Psoas muscle (tissue), 8 donors: ENCODE measurements at places on chromosomes 6 and 20. TPM values are rescaled to one million over a fixed set of nuclear protein-coding genes. Genes with fewer than 3 reads are reported as not detected.
A peak's percentile ranks its signal among the peaks of the same experiment; 100 is the strongest.

GRCh38 chr6:105992315-105992961 lies 93.7 kb upstream of the PRDM1 start:
- DNase-seq, result peak; percentile 89
- H3K27me3 ChIP-seq, result peaks cover 80% of the 10 kb centered on the region
- H3K4me3 ChIP-seq, result peak overlapping the region; percentile 75
- H3K36me3 ChIP-seq, result no peaks in the 10 kb centered on the region

DNA sequence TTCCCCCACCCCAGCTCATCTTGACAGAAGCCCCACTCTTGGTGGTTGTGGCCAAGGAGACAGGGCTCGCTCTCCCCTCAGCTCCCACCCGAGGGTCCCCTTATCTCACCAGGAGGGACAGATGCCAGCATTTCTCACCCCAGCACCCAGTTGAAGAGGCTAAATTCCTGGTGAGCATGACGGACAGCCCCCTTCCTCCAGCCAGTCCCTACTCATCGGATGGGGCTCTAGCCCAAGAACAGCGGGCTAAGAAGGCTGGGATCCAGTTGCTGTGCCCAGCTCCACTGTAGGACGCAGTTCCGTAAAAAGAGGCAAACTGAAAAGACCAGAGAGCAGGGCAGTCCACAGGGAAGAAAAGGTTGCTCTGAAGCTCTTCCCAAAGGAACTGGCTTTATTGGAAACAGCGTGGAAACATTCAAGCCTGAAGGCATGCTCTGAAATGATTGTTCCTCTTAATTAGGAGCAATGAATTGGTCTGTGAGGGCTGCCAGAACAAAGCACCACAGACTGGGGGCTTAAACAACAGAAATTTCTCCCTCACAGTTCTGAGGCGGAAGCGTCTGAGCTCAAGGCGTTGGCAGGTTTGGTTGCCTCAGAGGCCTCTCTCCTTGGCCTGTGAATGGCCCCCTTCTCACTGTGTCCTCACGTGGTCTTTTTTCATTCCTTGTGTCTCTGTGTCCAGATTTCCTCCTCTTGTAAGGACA lies 17.9 kb upstream of the KIF25 start:
- no peak overlapping the region for H3K4me3 ChIP-seq
- no peak for DNase-seq
- no peaks in the 10 kb centered on the region for H3K27me3 ChIP-seq
- peaks cover 5% of the 10 kb centered on the region for H3K4me1 ChIP-seq
- no peaks in the 10 kb centered on the region for H3K36me3 ChIP-seq
- no peak overlapping the region for H3K27ac ChIP-seq

GRCh38 chr20:63330940-63331339 lies 30.2 kb downstream of the CHRNA4 start:
- peaks cover 69% of the 10 kb centered on the region for H3K27me3 ChIP-seq
- no peaks in the 10 kb centered on the region for H3K36me3 ChIP-seq
- H3K27ac ChIP-seq, result no peak overlapping the region
- H3K4me3 ChIP-seq, result no peak overlapping the region
- H3K4me1 ChIP-seq, result no peaks in the 10 kb centered on the region

DNA sequence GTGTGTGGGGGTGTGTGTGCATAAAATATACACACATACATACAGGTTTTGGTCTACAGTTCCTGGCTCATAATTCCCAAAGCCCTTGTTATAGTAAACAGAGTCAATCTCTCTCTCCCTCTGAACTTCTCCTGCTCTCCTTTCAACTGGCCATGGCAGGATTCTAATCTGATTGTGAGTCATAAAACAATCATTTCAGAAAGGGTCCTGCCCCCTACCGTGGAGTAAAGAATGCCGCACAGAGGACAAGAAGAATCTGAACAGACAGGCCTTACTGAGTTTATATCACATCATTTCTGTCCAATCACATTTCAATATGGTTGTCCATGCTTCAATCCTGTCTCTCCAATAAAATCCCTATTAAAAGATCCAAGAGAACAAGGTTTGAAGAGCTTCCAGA lies 416.9 kb downstream of the FRK start:
- no peak overlapping the region for H3K4me3 ChIP-seq
- H3K36me3 ChIP-seq, result no peaks in the 10 kb centered on the region
- DNase-seq, result no peak
- no peaks in the 10 kb centered on the region for H3K27me3 ChIP-seq

GRCh38 chr6:111306104-111306888 lies 176.7 kb downstream of the REV3L start:
- peaks cover 8% of the 10 kb centered on the region for H3K4me1 ChIP-seq
- H3K36me3 ChIP-seq, result peaks cover 6% of the 10 kb centered on the region
- DNase-seq, result no peak
- H3K27ac ChIP-seq, result no peak overlapping the region

- no peak overlapping the region for H3K27ac ChIP-seq
- H3K4me3 ChIP-seq, result no peak overlapping the region
- H3K4me1 ChIP-seq, result no peaks in the 10 kb centered on the region
- no peak for DNase-seq
- H3K27me3 ChIP-seq, result no peaks in the 10 kb centered on the region
Observed at GRCh38 chr20:51620432-51620831, 77.9 kb upstream of the NFATC2 start.

- no peak for DNase-seq
- H3K4me1 ChIP-seq, result no peaks in the 10 kb centered on the region
- no peaks in the 10 kb centered on the region for H3K36me3 ChIP-seq
- H3K27ac ChIP-seq, result no peak overlapping the region
- H3K4me3 ChIP-seq, result peak overlapping the region; percentile 40
- H3K27me3 ChIP-seq, result no peaks in the 10 kb centered on the region
Observed at GRCh38 chr6:138544501-138544900, 45.2 kb upstream of the NHSL1 start.

DNA sequence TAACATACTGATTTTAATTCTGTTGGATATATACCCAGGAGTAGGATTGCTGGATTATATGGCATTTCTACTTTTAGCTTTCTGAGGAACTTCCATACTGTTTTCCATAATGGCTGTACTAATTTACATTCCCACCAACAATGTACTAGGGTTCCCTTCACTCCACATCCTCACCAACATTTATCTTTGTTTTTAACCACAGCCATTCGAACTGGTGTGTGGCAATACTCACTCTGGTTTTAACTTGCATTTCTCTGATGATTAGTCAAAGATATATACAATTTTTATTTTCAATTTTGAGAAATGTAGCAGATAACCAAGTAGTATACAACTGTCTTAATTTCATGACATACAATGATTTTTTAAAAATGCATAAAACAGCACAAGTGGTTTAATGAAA lies 30.3 kb upstream of the ADGRG6 start:
- no peak overlapping the region for H3K27ac ChIP-seq
- H3K36me3 ChIP-seq, result no peaks in the 10 kb centered on the region
- H3K4me1 ChIP-seq, result no peaks in the 10 kb centered on the region
- no peak for DNase-seq

GRCh38 chr20:34045294-34045693 lies 51.6 kb downstream of the RALY start:
- H3K27me3 ChIP-seq, result no peaks in the 10 kb centered on the region
- no peak overlapping the region for H3K4me3 ChIP-seq
- peaks cover 63% of the 10 kb centered on the region for H3K4me1 ChIP-seq
- no peaks in the 10 kb centered on the region for H3K36me3 ChIP-seq
- peak; percentile 60 for DNase-seq

DNA sequence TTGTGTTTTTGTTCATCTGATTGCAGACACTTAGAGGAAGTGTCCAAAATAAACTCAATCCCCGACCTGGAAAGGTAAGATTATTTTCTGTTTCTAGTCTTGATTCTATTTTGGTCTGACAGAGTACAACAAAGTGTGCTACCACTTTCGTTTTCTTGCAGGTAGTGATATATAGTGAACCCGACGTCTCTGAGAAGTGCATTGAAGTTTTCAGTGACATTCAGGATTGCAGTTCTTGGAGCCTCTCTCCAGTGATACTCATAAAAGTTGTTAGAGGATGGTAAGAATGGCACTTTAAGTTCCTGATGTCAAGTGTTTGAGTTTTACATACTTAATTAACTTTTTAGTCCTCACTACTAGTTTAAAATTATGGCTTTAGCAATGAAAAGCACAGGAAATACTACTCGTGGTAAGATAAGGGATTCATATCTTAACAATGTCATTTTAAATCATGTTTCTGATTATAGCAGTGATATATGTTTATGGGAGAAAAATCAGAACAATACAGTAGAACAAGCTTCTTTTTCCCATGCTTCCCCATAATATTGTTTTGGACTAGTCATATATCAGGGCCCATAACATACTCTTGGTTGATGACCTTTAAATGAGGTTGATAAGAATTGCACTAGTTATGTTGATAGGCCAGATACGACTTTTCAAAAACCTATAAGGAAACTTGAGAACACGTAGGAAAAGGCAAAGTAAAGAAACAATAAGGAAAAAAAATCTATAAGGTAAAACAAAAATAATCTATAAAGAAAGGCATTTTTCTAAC lies 104.0 kb downstream of the RTN4IP1 start:
- peak overlapping the region; percentile 4 for H3K4me3 ChIP-seq
- H3K36me3 ChIP-seq, result no peaks in the 10 kb centered on the region
- no peaks in the 10 kb centered on the region for H3K27me3 ChIP-seq
- H3K27ac ChIP-seq, result no peak overlapping the region

DNA sequence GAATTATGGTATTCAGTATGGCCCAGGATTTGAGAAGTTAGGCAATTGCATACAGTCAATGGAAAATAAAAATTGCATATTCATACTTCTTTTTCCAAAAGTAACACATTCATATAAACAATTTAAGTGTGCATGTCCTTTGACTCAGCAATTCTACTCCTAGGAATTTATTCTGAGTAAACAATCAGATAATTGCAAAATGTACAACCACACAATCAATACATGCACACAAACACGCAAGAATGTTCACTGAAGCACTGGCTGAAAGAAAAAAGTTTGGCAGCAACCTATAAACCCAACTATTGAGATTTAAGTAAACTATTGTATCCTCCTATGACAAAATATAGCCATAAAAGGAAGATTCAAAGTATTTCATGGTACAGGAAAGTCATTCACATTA lies 1.6 kb downstream of the CYP39A1 start:
- no peak for DNase-seq
- peaks cover 16% of the 10 kb centered on the region for H3K4me1 ChIP-seq
- no peaks in the 10 kb centered on the region for H3K27me3 ChIP-seq
- H3K36me3 ChIP-seq, result no peaks in the 10 kb centered on the region
- H3K27ac ChIP-seq, result no peak overlapping the region
- H3K4me3 ChIP-seq, result peak overlapping the region; percentile 97

DNA sequence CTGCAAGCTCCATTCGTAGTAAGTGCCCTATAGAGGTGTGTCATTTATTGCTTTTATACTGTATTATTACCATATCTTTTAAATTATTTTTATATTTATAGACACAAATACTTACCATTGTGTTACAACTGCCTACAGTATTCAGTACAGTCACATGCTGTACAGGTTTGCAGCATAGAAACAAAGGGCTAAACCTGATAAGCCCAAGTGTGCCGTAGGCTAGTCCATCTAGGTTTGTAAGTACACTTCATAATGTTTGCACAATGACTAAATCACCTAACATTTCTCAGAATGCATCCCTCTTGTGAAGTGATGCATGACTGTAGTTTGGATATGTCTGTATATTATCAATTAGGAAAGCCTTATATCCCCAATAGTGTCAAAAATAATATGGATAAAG lies 122.8 kb downstream of the CLVS2 start:
- no peak overlapping the region for H3K27ac ChIP-seq
- no peaks in the 10 kb centered on the region for H3K27me3 ChIP-seq
- DNase-seq, result no peak
- no peaks in the 10 kb centered on the region for H3K36me3 ChIP-seq

- no peaks in the 10 kb centered on the region for H3K36me3 ChIP-seq
- no peak overlapping the region for H3K27ac ChIP-seq
- no peak for DNase-seq
- no peak overlapping the region for H3K4me3 ChIP-seq
- no peaks in the 10 kb centered on the region for H3K4me1 ChIP-seq
- H3K27me3 ChIP-seq, result no peaks in the 10 kb centered on the region
Observed at GRCh38 chr6:130908958-130909357, 81.8 kb downstream of the SMLR1 start.

DNA sequence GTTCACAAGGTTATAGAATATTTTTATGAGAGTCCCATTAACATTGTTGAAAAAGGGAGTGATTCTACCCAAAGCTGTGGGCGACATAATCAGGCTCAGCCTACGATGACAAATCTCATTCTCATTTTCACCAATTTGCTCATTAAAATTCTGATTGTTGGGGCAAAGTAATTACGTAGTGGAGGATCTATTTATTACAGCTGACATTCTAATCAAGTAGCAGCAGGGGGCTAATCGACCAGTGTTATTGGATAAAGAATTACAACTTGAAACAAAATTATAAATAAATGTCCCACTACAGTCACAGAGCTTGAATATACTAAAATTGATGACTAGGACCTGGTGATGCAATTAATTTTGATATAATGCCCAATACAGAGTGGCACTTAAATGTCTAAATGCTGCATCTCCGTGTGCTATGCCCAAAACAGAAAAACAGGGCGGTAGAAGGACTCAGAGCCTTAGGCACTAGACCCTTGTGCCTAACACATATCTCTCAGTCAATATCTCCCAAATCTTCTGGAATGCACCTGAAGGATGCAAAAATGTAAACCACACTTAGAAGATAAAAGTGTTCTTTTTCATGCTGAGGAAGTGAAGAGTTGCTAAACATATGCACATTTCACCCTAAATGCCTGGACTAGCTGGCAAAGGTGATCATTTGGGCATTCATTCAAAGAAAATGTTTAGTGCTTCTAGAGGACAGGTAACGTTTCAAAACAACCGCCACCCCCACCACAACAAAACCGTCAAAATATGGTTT lies 88.3 kb downstream of the CD24 start:
- peaks cover 2% of the 10 kb centered on the region for H3K27me3 ChIP-seq
- no peak overlapping the region for H3K27ac ChIP-seq
- H3K4me3 ChIP-seq, result no peak overlapping the region
- DNase-seq, result no peak

- no peaks in the 10 kb centered on the region for H3K36me3 ChIP-seq
- H3K4me3 ChIP-seq, result no peak overlapping the region
- no peak overlapping the region for H3K27ac ChIP-seq
- H3K4me1 ChIP-seq, result peaks cover 16% of the 10 kb centered on the region
Observed at GRCh38 chr6:36623547-36624459, 29.6 kb downstream of the SRSF3 start.

- peaks cover 36% of the 10 kb centered on the region for H3K36me3 ChIP-seq
- H3K27me3 ChIP-seq, result no peaks in the 10 kb centered on the region
- H3K27ac ChIP-seq, result no peak overlapping the region
- DNase-seq, result no peak
Observed at GRCh38 chr20:3047486-3048419, 1.9 kb downstream of the MRPS26 start.

GRCh38 chr6:37495244-37495934 lies 4.3 kb downstream of the CCDC167 start:
- no peak for DNase-seq
- H3K4me3 ChIP-seq, result no peak overlapping the region
- no peaks in the 10 kb centered on the region for H3K36me3 ChIP-seq
- no peak overlapping the region for H3K27ac ChIP-seq
- no peaks in the 10 kb centered on the region for H3K27me3 ChIP-seq

The CLDN20 gene
- 0.05 TPM for polyA plus RNA-seq

The BANF2 gene
- polyA plus RNA-seq, result not detected

The SMAP1 gene
- 20.8 TPM for polyA plus RNA-seq

The GCNT2 gene
- 4.5 TPM for polyA plus RNA-seq

The NUS1 gene
- polyA plus RNA-seq, result 25.4 TPM

The PRICKLE4 gene
- polyA plus RNA-seq, result not detected

The CALHM6 gene
- 1.1 TPM for polyA plus RNA-seq

The RPN2 gene
- 113 TPM for polyA plus RNA-seq

The SGK2 gene
- polyA plus RNA-seq, result 0.53 TPM

The RNF144B gene
- polyA plus RNA-seq, result 6.0 TPM

The CLPSL1 gene
- polyA plus RNA-seq, result not detected

The KIF25 gene
- 0.10 TPM for polyA plus RNA-seq

The RNF182 gene
- 0.03 TPM for polyA plus RNA-seq

The LTA gene
- 0.10 TPM for polyA plus RNA-seq

The PRKN gene
- 11.7 TPM for polyA plus RNA-seq

The C6orf163 gene
- 0.41 TPM for polyA plus RNA-seq

The TBC1D32 gene
- polyA plus RNA-seq, result 0.29 TPM

The SIRPD gene
- not detected for polyA plus RNA-seq

The HLA-A gene
- 125 TPM for polyA plus RNA-seq
